ENCODE measurements at places on chromosomes 12 and 14.

- DNase-seq = no peak
Measured at GRCh38 chr14:99780690-99781089, 12.5 kb upstream of the EML1 start.

GRCh38 chr12:98504368-98504617 lies 11.1 kb upstream of the TMPO start:
- DNase-seq = no peak

GRCh38 chr12:25319233-25319984 lies 68.7 kb upstream of the KRAS start:
- no peak for DNase-seq

GRCh38 chr14:53603994-53604393 lies 352.6 kb downstream of the BMP4 start:
- DNase-seq = no peak

DNA sequence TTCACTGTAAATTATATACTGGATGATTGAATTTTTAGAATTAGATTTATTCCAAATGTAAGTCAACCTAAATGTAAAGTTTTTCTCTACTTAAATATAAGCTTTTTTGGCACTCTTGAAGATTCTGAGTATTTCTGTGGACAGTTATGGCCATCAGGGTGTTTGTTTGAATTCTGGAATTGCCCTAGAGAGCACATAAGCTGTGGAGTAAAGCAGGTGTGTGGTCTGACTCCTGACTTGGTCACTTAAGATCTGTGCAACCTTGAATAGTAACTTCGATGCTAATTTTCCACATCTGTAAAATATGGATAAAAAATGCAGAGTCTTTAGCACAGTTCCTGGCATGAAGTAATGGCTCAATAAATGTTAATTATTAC lies 64.4 kb downstream of the FUT8 start:
- DNase-seq = no peak

DNA sequence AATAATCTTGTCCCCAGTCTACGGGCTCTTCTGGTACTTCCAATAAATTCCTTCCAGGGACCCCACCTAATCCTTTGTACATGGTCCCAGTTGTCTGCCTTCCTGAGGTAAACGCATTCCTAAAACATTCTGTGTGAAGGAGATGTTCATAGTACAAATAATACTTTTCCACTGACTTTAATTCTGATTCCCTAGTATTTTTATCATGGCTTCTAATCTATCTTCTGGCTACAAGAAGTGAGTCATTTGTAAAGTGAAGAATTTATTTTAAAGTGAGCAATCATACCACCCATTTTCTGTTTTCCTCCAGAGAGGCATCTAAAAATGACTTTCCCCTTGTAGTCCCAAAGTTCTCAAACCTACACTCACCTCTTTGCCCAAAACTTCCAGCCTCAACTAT lies 65.9 kb upstream of the NUDT4 start:
- DNase-seq = no peak

Measured in NCI-H524 treated with DMSO at 0.1 percent for 48 hours (cell line).